C1 segment of cervical spinal cord (tissue), 14 donors: ENCODE measurements at places on chromosomes 11 and 22.

DNA sequence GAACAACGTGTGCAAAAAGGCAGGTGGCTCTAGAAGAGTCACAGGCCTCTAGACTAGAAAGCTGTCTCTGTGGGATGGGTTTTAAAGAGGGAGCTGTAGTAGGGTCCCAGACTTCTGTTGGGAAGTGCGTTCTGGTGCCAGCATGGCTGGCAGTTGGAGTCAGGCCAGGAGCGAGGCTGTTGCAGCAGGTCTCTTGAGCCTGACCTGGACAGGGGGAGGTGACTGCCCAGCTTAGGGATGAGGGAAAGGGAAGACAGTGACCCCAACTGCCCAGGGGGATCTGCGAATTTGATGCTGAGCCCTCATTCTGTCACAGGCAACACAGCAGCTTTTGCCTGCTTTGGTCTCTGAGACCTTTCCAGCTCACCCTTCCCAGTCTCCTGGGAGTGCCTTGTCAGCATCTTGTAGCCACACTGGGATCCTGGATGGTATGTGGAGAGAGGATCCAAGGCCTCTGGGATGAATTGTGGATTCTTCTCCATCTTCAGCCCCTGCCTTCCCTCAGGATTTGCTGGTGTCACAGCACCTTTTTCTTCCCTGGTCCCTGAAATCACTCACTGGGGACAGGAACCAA, 3.4 kb downstream of the TSKU start:
- no peak for DNase-seq

DNA sequence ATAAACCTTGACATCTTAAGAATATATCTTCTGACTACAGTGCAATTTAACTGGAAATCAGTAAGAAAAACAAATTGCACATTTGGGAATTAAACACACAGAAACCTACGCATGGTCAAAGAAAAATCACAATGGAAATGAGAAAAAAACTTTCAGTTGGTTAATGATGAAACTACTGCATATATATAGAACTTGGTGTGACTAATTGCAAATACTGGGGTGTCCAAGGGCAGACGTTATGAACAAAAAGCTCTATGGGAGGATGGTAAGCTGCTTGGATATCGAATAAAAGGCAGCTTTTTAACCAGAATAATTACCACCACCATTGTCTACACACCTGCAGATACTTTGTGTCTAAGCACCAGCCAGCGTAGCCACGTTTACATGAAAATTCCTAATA, 791 bp downstream of the GDPD4 start:
- no peak for DNase-seq

DNA sequence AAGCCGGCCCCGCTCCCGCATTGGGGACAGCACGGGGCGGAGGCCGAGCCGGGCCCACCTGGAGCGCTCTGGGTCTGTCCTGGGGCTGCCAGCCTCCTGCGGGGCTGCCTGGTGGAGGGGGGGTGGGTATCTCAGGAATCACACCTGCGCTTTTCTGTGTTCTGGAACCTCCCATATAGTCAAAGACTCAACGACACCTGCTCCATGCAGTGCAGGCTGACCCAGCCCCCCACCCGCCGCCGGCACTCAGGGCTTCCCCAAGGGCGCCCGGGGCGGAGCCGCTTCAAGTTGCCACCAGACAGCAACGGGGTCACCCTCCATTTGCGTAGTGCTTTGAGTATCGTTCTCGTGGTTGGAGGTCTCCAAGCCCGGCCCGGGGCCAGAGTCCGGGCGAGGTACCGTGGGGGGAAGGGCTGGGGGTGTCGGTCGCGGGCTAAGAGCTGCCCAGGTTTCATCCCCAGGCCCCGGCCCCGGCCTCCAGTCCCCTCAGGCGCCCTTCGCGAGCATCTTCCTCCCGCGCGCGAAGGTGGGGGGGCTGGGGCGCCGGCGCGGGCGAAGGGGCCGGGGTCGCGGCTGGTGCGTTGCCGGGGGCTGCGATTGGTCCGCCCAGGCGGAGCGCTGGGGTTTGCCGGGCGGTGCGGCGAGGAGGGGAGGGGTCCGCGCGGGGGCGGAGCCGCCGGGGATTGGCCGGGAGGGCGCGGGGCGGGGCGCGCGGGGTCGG, 6.6 kb downstream of the TSPAN4 start:
- DNase-seq = no peak

DNA sequence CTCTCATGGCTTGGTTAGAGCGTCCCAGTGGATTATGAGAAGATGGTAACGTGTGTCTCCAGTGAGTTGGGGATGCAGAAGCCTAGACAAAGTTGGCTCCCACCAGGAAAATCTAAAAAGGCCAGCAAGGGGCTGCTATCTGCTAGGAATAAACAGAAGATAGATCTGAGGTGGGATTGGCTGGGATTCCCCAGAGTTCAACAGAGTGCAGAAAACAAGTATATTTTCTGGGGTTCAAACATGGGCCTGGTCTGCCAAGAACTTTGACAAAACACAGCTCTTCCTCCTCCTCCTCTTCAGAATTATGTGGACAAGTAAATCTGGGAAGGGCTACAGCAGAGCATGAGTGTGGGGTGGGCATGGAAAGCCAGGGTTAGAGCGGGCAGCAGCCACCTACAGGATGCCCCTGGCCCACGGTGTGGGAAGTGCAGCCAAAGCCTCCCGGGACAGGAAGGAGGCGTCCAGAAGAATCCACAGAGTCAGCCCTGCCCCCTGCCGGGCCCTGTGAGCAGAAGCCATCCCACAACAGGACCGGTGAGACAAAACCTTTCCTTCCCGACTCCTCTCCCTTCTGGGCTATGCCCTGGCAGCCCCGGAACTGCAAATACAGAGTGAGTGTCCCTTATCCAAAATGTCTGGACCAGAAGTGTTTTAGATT, 67.1 kb downstream of the CD82 start:
- DNase-seq = no peak

GRCh38 chr11:134719397-134719796, 307.4 kb upstream of the B3GAT1 start:
- no peak for DNase-seq

- DNase-seq = no peak
Measured at GRCh38 chr11:18310800-18311340, 11.1 kb downstream of the HPS5 start.

DNA sequence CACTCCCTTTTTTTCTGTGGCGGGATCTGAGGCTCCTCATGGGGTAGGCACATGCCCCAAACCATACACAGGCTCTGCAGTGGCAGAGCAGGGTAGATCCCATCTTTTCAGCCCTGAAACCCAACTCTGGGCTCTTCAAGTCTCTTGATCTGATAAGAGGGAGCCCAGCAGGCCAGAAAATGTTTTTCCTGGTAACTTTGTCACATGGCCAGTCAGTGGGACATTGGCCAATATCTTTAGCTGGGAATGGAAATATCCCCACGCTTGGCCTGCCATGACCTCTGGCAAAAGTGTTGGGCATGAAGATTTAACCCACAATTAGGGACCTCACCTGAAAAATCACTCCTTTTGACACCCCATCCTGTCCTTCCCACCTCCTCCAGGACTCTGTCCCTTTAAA, 8.1 kb downstream of the INPP5J start:
- no peak for DNase-seq

GRCh38 chr22:48498526-48499331, 1328.9 kb downstream of the BRD1 start:
- DNase-seq = no peak

DNA sequence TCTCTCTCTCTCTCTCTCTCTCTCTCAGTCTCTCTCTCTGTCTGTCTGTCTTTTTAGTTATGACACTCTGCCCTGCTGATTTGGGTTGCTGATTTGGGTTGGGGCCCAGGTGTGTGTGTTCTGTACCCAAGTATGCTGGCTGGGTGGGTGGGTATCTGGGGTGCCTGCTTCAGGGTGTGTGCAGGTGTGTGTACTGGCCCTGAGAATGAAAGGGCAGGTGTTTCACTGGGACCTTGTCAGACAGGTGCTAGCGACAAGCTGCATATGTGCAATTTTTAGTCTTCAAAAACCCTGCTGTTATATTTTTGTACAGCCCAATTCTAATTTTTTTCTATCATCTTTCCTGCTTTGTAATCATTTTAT, 943 bp downstream of the CSF2RB start:
- no peak for DNase-seq

DNA sequence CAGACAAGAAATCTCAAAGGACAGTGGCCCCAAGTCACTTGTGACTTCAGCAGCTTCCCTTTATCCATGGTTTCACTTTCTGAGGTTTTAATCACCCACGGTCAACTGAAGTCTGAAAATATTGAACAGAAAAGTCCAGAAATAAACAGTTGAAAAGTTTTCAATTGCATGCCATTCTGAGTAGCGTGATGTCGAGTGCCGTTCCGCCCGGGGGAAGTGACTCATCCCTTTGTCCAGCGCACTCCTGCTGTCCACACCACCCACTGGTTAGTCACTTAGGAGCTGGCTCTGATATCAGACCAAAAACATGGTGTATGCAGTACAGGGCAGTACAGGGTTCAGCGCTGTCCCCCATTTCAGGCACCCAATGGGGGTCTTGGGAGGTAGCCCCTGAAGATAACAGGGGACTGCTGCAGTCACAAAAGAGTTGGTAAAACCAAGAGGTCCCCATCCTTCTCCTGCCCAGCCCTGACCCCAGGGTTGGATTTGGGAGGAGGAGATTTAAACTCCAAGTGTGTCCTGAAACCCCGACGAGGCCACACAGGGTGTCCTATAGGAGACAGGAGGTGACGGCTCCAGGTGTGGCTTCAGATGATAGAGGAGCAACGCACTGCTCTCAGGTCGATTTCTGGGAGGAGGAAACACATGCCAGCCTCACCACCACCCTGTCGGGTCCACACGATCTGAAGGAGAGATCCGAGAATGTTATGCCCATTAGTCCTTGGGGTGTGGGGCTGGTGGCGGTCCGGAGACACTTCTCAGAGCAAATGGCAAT, 390.1 kb downstream of the CTTN start:
- no peak for DNase-seq

- no peak for DNase-seq
Measured at GRCh38 chr22:43364169-43364435, 20.9 kb upstream of the SCUBE1 start.

DNA sequence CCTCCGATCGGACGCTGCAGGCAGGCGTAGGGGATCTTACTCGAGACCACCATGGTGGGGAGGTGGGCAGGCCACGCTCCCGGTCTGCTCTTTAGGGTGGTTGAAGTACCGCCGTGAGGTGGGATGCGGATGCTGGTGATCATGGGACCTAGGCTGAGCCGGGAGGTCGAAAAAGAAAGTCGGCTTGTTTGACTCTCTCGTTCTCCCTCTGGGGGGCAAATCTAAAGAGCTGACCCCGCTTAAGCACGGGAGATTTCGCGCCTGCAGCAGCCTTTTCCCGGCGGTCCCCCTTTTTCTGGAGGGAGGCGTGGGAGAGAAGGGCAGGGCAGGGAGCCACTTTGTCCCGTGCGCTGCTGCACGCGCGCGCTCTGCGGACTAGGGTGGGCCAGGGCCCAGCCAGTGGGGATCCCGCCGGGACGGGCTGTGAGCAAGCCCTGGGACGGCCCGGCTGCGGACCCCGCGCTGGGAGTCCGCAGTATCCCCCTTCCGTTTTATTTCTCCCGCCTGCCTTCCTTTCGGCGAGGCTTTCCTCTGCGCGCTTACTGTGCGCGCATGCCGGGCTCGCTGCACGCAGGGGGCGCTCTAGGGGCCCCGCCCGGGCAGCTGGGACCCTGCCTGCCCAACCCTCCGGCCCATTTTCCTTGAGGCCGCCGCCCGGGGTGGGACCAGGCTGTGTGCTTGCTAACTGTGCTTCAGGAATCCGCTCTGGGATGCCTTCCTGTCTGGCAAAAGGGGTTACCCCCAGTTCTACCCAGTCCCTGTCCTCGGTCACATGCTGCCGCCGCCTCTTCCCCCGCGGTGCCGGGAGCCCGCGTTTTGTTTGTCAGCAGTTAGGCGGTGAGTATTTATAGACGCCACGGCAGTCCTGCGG, 81.0 kb downstream of the PRR5L start:
- no peak for DNase-seq

DNA sequence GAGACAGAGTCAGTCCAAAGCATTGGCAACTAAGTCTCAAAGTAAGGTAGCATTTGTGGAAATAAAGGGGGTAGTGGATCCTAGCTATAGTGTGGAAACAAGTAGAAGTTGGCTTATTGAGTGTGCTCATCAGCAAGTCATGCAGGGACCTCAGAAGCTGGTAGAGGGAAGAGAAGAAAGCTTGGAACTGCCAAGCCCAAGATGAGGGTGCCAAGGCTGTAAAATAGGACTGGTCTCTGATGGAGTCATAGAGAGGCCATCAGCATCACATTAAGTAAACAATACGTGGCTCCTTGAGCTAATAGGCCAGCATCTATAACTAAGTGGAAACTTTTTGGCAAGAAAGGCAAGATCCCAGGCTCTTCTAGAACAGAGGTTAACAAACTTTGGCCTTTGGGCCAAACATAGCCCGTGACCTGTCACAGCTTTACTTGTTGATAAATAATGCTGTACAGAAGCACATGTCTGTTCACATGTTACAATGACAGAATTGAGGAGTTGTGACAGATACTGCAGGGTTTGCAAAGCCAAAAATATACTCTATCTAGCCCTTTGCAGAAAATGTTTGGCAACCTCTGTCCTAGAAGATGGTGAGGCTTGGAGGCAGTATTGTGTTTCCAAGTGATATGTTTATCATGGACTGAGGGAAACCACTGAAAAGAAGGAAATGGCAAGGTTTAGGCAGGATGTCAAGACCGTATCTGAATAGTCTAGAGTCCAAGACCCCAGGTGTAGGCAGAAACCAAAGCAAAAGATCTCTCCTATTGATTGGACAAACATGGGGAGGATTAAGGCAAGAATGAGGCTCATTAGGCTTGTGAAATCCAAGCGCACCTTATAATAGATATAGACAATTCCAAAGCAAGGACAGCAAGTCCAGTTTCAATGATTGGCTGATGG, 62.5 kb upstream of the CD44 start:
- no peak for DNase-seq
